Left colon (tissue), 2 donors: ENCODE measurements at places on chromosomes 6 and 20.

- DNase-seq, result no peak
Measured at GRCh38 chr20:47377122-47377722, 20.7 kb upstream of the ZMYND8 start.

- no peak for DNase-seq
Measured at GRCh38 chr20:46102940-46103339, 13.2 kb upstream of the NCOA5 start.

DNA sequence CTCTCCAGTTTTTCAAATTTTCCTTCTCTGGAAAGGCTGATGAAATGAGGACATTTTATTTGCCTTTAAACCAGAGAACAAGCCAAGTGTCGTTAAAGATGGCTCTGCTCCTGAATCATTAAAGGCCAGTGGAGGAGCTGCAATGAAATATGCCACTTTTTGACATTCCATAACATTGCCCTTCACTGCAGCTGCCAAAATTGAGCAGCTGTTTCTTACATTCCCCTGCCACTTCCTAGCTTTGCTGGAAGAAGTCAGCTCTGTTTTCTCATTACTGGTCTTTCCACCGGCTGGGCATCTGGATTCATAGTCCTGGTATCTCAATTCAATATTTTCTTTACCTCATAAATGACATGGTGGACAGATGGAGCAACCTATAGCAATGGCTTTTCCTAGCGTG is 45.5 kb upstream of the NRN1 start:
- no peak for DNase-seq

DNA sequence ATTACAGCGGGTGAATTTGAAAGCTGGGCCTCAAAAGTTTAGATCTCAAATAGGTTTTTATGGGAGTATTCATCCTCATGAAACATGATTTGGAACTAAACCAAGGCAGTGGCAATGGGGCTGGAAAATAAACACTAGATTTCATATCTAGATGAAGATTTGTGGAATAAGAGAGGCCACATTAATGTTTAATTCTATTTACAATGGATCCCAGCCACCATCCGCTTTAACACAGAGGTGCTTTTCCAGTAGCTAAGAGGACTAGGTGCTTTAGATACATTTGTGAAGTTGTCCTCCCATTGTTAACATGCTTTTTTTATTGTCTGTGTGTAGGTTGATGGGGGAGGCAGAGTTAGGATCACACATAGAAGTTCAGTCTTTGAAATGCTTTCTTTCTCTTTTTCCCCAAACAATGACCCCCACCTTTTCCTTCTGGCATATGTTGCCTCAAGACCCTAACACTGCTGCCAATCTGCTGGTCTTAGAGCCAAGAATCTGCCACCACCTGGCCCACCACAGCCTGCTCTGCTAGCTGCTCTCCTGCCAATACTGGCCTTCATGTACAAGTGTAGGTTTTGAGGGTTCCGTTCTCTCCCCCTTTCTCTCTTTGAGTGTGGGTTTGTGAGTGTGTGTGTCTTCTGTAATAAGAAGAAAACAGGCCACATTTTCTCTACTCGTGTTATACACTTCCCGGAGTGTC is 27.8 kb upstream of the GFRAL start:
- DNase-seq, result no peak

DNA sequence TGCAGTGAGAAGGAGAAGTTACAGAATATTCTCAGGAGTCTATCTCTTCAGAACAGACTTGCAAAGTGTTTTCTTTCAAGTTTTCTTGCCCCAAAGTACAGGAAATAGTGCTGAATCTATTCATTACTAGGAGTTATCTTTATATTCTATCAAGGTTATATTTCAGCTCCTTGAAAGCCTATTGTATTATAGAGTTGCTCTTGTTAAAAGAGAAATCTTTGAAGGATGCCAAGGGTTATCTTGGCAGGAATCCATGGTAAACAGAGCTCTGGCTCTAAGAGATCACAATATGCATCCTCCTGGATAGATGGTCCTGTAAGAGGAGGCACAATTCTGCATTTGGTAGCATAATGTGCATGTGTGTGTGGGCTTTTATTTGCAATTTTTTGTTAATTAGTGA is 21.2 kb upstream of the SNRPB2 start:
- DNase-seq, result no peak
